ENCODE measurements at places on chromosomes 11 and 22.

DNA sequence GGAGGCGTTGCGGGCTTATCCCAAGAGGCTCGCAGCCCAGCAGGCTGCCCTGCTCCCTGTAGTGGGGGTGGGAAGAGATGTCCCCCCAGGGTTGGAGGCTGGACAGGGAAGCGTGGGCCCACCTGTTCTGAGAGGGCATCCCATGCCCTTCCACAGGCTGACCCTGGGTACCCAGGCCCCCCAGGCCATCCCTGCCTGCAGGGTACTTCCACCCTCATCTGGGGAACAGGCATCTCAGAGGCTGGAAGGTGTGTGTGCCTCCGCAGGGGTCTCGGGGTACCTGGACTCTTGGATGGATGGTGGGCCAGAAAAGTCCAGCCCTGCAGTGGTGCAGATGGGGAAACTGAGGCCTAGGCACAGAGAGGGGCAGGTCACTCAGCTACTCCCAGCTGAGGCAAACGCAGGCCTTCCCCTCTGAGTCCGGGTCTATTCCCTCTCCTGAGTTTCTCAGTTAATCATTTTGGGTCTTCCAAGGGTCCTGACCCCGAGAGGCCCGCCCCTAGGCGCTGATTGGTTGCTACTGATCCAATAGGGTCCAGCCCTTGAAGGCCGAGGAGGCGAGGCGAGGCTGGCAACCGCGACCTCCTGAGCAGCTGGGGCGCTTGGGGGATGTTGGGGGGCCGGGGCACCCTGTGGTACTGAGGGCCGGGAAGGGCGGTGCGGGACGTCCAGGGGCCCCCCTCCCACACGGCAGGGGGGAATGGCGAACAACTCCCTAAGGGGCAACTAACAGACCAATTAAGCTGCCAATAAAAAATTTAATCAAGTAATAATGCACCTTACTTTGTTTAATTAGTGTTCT, 23.8 kb downstream of the FLRT1 start:
- DNase-seq: no peak

DNA sequence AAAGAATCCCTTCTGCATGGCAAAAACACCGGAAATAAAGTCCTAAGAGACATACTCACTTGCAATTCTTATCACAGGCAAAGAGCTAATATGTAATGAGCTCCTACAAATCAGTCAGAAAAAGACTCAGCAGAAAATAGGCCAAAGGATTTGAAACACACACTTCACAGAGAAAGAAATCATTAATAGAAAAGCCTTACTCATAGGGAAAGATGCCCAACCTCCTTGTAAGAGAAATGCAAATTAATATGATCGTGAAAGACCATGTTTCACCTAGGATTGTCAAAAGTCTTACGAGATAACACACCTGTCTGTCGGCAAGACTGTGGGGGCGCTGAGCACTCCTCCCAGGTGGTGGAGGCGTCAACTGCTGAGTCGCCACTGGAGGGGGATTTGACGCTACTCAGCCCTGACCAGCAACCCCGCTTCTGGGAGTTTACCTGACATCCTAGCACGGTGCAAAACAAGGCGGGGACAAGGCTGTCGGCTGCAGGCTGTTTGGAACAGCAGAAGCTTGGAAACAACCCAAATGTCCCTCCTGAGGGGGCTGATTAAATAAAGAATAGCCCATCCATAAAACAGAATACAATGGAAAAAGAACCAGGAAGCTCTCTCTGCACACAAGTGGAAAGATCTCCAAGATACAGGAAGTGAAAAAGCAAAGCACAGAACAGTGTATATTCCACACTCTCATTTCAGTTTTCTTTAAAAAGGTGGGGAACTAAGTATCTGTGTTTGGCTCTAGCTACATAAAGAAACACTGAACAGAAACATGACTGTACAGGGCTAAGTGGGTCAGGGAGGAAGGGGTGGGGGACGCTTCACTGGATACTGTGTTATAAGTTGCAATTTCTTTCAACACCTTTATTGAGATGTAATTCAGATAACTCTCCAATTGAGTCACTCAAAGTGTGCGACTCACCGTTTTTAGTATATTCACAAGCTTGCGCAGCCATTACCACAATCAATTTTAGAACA, 11.5 kb downstream of the CSNK1E start:
- no peak for DNase-seq

- DNase-seq: no peak
Observed at GRCh38 chr11:107468596-107468995, 11.0 kb upstream of the CWF19L2 start.

GRCh38 chr22:48249713-48250268, 1487.3 kb downstream of the TBC1D22A start:
- no peak for DNase-seq

DNA sequence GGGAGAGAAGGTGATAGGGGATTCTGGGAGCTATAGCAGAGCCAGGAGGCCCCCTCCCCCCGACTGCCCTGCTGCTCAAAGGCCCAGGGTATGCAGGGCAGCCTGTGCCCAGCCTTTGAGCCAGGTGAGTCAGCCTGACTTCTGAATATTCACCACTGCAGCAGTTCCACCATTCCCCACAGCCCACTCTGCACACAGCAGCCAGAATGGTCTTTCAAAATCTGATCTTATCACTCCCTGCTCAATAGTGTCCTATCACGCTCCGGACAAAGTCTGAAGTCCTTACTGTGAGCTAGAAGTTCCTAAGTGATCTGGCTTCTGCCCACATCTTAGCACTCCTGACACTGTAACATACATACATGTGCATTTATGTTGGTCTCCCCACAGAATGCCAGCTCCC, 111.7 kb downstream of the BUD13 start:
- no peak for DNase-seq

DNA sequence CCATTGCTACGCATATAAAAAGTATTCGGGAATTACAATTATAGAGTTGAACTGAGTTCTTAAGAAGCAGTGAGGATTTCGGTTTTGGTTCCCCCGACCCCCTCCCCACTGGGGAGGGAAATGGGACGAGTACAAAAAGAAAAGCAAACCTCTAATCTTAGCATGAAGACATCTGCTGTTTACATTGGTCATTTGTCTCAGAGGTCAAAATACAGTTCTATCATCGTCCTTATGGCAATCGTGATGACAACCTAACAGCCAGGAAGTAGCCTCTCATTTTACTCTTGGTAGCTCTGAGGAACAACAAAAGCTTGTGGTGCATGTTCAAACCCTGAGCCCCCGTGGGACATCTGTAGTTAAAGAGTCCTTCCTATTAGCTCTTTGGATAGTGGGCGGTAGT, 3.2 kb upstream of the PRSS23 start:
- no peak for DNase-seq

GRCh38 chr11:13098063-13098462, 88.9 kb downstream of the RASSF10 start:
- no peak for DNase-seq

- DNase-seq: no peak
Observed at GRCh38 chr11:12087075-12088004, 23.1 kb upstream of the MICAL2 start.

- DNase-seq: no peak
Observed at GRCh38 chr22:20423906-20424551, 13.6 kb downstream of the SCARF2 start.

DNA sequence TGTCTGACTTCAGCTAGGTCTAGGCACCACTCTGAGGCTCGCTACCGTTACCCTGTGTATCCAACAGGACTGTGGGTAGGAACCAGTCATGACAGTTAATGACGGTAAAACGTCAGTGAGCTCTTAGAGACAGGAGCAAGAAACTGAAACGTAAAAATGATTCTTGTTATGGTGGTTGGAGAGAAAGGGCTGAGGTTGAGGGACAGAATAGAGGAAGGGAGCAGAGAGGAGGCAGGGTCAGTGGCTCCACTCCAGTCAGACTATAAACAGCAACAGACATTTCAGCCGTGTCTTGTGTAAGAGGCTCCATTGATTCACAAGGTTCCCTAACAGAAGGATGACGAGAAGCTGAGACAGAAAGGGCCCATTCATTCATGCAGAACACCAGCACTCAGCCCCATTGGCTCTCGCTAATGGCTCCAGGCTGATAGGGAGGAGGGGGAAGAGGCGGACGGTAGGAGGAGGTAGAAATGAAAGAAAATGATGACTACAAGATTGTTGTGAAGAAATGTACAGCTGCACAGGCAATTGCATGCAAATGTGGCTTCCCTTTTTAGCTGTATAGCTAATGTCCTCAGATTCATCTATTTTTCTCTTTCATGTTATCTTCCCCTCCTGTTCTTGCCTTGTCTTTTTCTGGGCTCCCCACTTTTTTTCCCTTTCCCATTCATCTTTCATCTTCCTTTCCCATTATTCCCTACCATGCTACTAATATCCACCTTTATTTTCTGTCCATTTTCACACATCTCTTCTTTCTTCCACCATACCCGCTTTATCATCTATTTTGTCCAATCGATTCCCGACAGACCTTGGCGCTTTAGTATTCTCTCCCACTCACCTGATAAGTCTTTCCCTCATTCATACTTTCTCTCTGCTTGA, 34.3 kb downstream of the ETS1 start:
- DNase-seq: no peak

- no peak for DNase-seq
Observed at GRCh38 chr11:78158987-78159652, 19.7 kb upstream of the ALG8 start.

DNA sequence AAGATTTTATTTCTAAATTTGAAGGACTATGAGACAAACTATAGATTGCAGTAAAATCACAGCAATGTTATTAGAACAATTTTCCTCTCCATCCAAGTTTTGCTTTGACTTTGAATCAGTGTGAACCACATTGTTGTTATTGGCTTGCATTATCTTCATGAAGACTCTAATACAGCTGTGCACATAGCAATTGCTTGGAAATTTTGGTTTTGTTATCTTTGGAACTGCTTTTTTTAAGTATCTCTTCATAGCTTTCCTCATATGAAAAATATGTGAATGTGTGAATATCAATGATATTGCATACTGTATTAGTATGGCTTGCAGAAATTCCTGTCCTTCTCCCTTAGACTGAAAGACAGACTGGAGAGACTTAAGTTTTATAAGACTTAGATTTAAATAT, 666.6 kb downstream of the LUZP2 start:
- no peak for DNase-seq

DNA sequence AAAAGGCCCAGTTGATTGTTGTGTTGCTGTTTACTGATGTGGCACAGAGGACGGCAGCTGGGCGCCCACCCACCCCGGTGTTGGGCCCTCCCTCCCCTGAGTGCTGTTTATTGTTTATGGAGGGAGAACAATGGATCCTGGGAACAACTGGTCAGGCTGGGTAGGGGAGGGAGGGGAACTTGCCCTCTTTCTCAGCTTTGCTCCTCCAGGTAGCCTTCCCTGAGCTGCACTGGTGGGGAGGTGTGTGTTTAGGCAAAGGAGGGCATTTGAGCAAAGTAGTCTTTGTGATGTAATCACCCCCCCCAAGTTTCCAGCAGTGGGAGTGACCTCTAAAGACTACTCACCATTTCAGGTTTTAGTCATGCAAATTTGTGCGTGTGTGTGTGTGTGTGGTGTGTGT, 1035.3 kb downstream of the NTM start:
- DNase-seq: no peak

DNA sequence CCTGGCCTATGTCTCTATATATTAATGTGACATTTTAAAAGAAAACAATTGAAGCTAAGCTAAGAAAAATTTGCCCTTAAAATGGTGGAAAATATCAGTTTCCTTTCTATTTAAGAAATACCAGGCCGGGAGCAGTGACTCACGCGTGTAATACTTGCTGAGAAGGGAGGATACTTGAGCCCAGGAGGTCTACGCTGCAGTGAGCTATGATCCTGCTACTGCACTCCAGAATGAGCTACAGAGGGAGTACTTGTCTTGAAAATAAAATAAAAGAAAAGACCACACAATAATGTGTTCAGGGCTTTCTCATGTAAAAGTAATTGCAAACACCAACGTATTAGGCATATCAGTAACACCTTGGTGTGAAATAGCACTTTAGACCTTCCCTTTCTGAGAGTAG, 1.4 kb upstream of the PRSS23 start:
- DNase-seq: no peak

GRCh38 chr11:17658211-17658610, 61.2 kb upstream of the MYOD1 start:
- no peak for DNase-seq

GRCh38 chr22:38335077-38335476, 17.8 kb upstream of the CSNK1E start:
- DNase-seq: no peak

DNA sequence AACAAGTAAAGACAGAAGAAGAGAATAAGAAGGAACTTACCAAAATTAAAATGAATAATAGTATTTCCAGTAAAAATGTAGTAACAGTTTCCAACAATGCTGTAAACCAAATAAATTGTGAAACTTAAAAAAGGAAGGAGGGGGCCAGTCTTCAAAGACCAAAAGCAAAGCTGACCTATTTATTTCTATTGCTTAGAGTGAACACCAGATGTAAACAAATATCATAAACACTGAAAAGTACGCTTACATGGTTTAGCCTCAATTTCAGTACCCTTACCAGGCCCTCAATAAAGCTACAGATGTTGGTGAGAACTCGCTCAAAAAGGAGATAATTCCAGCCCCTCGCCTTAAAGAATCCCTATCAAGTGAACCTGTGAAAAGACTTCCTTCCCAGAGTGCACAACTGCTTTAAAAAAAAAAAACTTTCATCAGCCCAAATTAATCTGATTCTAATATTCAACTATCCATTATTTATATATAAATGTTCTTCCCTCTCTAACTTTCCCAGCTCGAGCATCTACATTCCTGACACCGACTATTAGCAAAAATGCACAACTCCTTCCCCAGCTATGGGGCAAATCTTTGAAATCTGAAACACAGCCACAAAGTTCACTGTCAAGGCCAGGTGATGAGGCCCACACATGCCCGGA, 2.4 kb downstream of the PHF21A start:
- no peak for DNase-seq

DNA sequence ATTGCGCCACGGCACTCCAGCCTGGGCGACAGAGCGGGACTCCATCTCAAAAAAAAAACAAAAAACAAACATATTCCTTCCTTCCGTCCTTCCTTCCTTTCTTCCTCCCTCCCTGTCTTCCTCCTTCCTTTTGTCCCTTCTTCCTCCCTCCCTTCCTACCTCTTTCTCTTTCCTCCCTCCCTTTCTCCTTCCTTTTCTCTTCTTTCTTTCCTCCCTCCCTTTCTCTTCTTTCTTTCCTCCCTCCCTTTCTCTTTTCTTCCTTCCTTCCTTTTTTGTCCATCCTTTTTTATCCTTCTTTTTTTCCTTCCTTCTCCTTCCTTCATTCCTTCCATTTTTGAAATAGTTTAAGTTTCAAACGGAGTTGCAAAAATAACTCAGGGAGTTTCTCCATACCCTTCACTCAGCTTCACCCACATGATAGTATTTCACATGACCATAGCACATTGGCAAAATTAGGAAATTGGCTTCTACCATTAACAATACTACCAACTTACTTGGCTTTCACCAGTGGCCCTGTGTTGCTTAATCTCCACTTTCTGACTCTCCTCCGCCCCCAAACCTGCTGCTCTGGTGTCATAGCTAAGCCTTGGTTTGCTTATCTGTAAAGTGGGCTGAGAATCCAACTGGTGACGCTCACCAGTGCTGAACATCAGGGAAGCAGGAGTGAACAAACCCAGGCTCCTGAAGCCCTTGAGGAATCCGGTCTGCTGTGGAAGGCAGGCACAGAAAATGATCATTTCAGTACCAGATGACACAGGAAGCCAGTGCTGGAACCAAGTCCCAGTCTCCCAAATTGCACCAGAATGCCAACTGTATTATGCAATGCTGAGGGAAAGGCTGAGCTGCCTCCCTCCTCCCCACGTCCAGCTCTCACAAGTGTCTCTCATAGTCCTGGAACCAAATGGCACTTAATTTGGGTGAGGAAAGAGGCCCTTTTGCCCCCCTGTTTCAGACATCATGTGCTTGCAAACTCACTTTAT, 17.2 kb upstream of the CRYBB3 start:
- no peak for DNase-seq

GRCh38 chr11:26219183-26220117, 112.5 kb upstream of the ANO3 start:
- DNase-seq: no peak

GRCh38 chr11:15635521-15635920, 520.8 kb downstream of the INSC start:
- no peak for DNase-seq

Data from stimulated activated CD4-positive, alpha-beta T cell treated with anti-CD3 and anti-CD28 coated beads, Interleukin-1b, Interleukin-23, amount 100 ng/mL, for 1 hour (primary cell).